ENCODE measurements at places on chromosomes 7 and 10.

GRCh38 chr10:45454859-45455258, 80.8 kb downstream of the ALOX5 start:
- DNase-seq = no peak

DNA sequence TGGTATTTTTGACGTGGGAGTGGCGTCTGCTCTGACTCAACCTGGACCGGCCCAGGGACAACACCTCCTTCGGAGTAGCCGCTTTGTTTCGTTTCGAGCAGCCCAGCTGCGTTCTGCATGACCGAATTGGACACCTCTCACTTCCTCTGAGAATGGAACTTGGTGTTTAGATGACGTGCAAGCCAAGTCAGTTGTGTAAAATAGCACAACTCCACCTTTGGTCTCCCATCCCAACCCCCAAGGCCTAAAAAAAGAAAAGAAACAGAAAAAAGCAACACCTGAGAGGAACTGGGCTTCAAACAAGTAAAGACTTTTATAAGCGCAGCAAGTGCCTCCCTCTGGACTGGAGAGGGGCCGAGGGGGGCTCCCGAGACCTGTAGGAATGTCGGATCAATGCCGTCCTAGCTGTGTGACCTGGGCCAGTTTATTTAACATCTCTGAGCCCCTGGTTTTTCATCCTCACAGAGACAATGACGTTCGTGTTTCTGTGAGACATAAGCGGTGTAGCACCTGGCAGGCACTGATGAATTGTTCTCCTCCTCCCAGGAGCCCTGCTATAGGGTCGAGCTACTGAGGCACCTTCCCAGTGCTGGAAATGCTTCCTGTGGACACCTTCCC, 52.0 kb upstream of the SMNDC1 start:
- DNase-seq = peak; percentile 44

DNA sequence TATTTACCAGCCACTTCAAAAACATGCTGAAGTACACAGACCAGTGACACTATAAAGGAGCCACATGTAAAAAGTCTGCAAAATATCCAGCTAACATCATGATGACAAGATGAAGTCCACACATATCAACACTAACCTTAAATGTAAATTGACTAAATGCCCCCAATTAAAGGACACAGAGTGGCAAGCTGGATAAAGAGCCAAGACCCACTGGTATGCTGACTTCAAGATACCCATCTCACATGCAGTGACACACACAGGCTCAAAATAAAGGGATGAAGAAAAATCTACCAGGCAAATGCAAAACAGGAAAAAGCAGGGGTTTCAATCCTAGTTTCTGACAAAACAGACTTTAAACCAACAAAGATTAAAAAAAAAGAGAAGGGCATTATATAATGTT, 12.9 kb upstream of the C10orf88 start:
- no peak for DNase-seq

GRCh38 chr10:83666762-83667161, 472.5 kb upstream of the GHITM start:
- no peak for DNase-seq

DNA sequence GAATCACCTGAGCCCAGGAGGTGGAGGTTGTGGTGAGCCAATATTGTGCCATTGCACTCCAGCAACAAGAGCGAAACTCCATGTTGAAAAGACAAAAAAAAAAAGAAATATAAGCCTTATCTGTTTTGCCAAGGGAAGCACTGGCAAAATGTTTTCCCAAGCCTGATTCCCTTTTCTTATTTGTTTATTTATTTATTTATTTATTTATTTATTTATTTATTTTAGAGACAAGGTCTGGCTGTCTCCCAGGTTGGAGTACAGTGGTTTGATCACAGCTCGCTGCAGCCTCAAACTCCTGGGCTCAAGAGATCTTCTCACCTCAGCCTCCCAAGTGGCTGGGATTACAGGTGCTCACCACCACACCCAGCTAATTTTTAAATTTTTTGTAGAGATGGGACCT, 44.2 kb downstream of the SVOPL start:
- no peak for DNase-seq

DNA sequence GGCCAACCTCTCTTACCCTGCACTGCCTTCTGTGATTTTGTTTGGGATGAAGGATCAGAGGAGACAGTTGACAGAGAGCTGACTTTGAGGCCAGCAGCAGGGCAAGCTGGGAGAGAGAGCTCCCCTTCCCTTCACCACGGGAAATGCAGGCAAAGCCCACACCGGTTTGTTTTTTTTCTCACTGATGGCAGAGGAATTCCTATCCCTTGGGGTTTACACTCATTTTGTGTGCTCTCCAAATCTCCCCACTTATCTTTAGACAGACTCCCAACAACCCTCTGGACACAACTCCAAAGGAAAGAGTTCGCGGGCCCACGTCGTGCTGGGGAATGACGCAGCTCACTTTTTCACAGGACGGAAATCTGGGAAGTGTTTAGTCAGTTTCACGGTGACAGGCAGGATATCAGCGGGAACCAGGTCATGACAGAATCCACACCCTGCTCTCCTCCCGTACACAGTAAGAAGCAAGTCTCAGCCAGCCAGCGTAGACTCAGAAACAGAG, 68.3 kb upstream of the FAM171A1 start:
- no peak for DNase-seq

GRCh38 chr10:11573497-11573896, 38.0 kb downstream of the USP6NL start:
- DNase-seq = no peak

DNA sequence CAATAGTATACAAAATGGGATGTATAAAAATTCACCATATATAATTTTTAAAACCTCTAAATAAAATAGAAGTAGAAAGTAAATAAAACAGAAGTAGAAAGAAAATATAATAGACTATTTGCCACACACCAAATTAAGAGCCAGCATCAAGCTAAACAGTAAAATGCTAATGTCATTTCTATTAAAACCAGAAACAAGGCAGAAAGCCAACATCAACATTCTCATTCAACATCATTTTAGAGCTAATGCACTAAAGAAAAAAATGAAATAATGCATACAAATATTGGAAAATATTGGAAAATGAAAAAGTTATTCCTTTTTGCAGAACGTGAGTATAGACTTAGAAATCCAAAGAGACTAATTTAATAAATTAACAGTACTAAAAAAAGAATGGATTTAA, 23.4 kb upstream of the RELN start:
- DNase-seq = no peak

GRCh38 chr10:127561647-127562046, 12.5 kb downstream of the NPS start:
- no peak for DNase-seq

- no peak for DNase-seq
Measured at GRCh38 chr7:141558544-141559183, 7.5 kb downstream of the AGK start.

GRCh38 chr7:26489391-26489790, 197.7 kb downstream of the SNX10 start:
- no peak for DNase-seq

DNA sequence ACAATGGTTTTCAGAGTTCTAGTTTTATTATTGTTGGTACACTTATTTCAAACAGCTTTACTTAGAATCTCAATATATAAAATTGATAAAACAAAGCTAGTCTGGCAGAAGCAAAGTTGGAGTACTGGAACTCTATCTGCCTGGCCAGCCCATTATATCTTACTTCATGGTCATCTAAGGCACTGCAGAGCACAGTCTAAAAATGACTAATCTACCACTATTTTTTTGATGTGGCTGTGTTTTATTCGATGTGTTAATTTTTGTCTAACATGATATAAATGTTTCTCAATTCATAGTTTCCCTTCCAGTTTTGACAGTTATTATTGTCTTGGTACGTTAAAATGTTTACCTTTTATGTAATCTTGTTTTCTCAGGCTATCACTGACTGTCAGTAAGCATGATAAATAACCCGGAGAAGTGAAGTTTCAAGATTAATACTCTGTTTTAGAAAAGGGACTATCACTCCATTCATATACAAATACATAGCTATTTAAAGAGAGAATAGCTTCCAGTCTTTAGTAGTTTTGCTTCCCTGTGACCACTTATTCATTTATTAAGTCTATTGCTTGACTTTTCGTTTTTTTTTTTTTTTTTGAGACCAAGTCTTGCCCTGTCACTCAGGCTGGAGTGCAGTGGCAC, 60.6 kb upstream of the CSTF2T start:
- DNase-seq = no peak

DNA sequence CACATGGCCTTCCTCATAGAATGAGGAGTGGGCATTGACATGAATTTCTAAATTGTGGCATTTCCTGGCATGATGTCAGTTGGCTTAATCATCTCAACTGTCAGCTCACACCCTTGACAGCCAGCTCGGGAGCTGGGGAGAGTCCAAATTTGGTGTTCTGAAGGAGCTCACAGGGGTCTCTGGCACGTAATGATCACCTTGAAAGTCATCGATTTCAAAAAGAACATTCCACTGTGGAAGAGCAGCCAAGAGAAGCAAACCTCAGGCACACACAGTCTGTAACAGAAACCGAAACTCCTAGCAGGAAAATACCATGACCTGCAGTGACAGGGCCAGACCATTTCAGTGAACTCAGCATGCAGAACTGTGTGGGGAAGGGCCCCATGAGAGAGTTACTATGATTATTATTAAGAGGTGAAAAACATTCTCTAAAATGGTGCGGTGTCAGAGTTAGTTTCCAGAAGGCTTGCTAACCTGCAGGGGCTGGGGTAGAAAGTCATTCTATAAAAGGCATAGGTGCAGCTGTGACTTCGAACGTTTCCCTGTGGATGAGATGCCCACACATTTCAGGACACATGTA, 26.4 kb upstream of the KLF6 start:
- DNase-seq = no peak

GRCh38 chr7:125154930-125155329, 225.3 kb upstream of the POT1 start:
- DNase-seq = no peak

DNA sequence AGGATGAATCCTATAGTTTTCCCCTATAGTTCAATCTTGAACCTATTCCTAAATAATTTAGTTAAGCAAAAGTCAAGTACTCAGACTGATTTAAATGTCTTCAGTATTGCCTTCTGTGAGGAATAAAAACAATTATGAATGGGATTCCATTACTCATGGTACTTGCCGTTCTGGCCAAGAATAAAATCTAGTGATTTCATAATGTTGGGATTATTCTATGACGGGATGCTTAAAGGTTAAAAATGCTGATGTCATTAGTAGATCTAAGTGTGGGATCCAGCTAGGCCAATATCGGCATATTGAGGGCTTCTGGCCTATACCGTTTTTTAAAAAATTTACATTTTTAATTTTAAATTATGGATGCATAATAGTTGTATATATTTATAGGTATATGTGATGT, 5.3 kb downstream of the BPGM start:
- DNase-seq = no peak

DNA sequence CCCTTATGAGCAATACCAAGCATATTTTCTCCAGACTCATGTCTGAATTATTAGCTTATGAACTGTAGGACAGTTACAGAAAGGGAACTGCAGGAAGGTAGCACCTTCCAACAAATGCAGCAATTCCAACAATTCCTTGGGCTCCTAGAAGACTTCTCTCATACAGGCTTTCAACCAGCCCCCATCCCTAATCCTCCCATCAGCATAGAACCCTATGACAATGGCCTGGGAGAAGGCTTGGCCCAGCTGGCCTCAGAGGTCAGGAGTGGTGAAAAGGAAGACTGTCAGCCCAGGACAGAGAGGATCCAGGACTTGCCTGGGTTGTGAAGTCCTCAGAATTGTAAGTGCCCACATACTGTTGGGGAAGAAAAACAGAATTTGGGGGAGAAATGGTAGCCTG, 5.9 kb downstream of the VPS41 start:
- DNase-seq = no peak

DNA sequence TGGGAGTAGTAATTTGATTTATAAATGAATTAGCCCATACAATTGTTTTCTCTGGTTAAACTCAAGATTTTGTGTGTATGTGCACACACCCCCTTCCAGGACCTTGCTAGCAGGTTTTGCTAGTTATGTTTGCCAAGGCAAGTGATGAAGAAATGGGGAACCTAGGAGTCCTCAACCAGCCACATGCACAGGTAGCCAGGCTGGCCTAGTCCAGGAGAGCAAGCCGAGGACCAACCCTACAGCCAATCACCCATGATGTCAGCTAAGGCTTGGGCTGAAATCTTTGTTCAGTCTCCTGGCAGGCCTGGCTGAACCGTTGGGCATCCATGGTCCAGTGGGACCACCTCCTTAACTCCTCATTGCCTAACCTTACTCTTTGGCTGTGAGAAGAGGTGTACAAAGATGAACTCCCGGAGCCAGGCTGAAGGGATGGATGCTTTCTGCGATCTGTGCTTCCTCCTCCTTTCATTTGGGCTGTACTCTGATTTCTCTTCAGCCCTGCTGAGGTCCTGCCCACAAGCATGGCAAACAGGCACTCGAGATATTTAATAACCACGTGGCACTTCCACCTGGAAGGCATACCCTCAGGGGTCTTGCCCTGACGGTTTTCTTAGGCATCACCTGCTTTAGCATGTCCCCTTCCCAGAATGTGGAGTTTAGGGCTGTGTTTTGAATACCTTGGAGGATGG, 22.1 kb downstream of the HNRNPA2B1 start:
- no peak for DNase-seq

GRCh38 chr7:115356999-115357702, 435.3 kb downstream of the MDFIC start:
- DNase-seq = no peak

DNA sequence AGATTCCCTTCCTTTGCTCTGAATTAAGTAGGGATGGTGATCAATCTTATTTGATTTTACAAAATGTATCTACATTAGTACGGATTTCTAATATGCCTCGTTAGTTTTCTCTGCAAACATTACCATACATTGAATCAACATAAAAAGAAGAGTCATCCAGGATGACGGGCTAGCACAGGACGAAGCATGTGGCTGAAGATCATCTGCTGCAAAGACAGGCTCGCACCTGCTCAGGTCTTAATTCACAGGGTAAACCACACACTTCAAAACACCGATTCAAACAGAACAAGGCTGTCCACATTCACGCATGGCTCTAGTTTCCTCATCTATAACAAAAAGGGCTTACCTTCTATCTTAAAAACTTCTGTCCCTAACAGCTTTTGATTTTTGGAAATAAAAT, 323.0 kb downstream of the PARD3 start:
- DNase-seq = no peak

GRCh38 chr10:32957341-32958084, 517 bp downstream of the ITGB1 start:
- peak; percentile 19 for DNase-seq

DNA sequence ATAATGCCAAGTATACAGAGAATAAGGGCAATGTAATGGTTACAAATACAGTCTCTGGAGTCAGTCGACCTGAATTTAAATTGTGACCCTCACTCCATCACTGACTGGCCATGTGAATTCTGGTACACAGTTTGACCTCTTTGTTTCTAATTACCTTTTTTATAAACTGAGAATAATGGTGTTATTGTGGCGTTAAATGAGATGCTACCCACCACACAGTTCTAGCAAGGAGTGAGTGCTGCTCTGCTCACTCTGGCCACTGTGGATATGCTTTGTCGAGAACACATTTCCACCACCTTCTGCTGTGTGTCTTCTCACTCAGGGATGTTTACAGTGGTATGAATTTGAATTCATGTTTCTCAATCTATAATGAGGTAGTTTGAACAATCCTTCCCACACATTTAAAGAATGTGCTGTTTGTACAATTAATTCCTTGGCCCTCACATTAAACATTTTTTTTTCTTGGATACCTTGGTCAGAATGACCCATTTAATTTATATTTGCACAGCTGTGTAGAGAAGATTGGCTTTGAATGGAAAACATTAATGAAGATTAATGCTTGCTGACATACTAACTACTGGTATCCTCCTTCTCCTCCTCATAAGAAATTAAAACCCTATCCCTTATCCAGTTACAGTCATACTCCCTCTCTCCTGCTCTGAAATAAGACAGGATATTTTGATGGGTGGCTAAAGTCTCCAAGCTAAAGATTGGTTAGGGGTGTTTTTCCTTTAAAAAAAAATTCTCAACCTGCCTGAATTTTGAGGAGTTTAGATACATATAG, 42.4 kb downstream of the PLCE1 start:
- DNase-seq = no peak

- no peak for DNase-seq
Measured at GRCh38 chr10:98223874-98224273, 44.1 kb downstream of the LOXL4 start.
